ENCODE measurements at places on chromosomes 12 and 14.

DNA sequence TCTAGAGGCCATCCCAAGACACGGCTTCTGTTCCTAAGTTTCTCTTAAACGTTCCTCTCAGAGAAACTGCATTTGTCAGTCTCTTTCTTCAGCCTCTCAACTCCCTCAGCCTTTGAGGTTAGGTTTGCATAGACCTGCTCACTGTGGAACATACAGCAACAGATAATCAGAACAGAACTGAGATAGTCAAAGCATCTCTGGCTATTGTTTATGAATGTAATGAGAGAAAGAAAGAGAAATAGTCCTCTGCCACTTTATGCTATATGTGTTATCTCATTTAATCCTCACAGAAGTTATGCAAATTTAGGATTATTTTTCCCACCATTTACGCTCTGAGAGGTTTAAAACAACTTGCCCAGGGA lies 190.6 kb downstream of the PHLDA1 start:
- no peak for DNase-seq

DNA sequence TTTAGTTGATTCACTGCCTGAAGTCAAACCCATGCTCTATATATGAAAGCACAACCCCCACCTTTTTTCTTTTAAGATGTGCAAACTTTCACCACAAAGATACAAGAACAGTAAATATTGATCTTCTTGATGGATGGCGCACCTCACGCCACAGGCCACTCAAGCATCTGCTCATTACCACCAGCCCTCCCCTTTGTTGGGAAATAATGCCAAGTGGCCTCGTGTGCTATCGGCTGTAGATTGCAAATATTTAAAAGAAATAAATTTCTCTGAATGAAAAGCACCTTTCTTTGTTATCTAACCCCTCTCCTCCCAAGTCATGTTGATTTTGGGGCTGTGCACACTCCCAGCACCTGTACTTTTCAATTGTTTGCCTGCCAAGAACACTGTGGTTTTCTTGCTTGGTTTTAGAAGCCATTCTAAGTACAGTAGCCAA lies 122.7 kb downstream of the C12orf42 start:
- no peak for DNase-seq

DNA sequence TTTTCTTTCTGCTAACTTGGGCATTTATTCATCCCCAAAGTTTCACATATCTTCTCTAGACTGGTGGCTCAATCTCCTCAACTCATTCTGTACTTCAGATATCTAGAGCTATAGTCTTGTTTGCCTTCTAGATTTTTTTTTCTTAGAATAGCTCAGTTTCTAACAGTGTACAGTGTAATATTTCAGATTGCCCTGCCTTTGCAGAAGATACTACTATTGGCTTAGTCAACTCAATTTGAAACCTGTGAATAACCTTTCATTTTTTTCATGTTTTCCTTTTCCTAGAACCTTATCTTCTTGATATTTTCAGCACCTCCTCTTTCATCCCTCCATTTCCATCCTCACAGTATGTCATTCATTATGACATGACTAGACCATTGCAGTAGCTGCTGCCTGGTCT lies 69.6 kb downstream of the OTOGL start:
- DNase-seq = no peak

DNA sequence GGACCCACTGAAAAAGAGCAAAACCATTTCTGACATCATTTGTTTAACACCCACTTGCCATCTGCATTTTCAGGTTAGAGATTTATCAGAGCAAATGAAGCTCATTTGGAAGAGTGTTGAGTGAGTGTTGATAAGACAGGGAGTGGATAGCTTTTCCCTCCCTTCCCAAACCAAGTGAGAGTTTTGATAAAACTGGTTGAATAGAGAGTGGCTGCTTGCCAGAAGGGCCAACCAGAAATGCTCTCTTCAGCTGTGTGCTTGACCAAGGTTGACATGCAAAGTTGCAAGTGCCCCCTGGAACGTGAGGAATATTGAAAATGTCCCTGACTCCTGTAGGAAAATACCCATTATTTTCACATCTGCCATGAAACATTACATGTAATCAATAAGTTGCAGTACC lies 1487.0 kb upstream of the FLRT2 start:
- no peak for DNase-seq

DNA sequence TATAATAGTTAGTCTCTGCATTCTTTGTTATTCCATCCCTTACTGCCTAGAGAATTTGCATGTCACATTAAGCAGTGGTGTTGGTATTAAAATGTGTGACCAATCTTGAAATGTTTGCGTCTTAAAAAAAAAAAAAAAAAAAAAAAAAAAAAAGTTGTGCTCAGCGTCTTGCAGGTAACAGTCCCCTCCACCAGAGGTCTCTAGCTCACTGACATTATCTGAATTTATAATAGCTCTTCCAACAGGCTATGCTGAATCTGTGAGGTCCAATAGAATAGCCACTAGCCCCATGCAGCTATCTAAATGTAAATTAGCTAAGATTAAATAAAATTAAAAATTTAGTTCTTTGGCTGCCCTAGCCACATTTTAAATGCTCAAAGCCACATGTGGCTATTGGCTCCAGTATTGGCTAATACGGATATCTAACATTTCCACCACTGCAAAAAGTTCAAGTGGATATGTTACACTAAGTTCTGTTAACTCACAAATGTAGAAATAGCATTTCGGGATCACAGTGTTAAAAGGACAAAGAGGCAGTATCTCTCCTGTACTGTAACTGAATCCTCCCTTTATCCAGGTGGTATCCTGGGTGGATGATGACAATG lies 28.7 kb downstream of the NKX2-8 start:
- no peak for DNase-seq

DNA sequence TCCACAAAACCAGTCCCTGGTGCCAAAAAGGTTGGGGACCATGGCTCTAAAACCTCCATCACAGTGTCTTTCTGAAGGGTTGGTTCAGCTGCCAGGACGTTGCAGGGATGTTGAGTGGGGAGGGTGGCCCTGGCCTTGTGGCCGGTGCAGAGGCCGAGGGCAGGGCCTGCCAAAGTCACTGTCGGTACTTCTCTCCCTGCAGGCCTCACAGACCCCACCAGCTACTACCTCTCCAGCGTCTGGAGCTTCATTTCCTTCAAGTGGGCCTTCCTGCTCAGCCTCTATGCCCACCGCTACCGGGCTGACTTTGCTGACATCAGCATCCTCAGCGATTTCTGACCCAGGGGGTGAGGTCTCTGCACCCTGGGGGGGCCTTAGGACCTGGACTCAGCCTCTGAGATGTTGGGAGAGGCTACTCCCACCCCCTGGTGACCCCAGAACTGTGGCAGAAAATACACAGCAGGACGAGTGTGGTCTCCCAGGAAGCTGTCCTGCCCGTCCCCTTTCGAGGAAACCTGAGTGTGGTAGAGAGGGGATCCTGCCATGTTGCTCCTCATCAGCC lies 7.0 kb downstream of the SLC48A1 start:
- no peak for DNase-seq

Measured in thoracic aorta (tissue), 2 donors.